ENCODE measurements at places on chromosomes 2 and 18.

DNA sequence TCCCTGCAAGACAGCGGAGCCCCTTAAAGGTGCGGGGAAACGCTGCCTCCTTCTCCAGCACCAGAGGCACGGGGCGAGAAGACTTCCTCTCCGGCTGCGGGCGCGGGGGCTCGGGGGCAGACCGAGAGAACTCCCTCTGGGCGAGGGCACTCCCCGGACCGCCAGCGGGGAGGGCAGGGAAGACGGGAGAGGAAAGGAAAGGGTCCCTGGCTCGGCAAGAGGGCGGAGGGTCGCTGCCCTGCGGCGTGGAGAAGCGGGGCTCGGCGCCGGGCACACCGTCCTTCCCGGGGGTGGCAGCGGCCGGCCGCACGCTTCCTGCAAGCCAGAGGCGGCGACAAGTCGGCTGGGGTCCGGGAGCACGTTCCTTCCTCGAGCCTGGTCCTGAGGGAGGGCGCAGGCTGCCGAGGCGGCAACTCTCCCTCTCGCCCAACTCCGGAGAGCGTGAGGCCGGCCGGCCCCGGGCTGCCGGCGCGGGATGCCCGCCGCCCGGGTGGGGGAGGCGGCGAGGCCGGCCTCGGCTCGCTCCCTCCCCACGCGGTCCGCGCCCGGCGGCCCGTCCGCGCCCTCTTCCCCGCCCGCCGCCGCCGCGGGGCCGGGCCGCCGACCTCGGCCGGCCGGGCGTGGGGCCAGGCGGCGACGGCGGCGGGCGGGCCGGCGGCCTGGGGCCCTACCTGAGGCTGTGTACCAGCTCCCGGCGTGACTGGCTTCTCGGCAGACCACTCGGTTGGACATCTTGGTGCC is 1.1 kb downstream of the MEMO1 start:
- no peak for DNase-seq

DNA sequence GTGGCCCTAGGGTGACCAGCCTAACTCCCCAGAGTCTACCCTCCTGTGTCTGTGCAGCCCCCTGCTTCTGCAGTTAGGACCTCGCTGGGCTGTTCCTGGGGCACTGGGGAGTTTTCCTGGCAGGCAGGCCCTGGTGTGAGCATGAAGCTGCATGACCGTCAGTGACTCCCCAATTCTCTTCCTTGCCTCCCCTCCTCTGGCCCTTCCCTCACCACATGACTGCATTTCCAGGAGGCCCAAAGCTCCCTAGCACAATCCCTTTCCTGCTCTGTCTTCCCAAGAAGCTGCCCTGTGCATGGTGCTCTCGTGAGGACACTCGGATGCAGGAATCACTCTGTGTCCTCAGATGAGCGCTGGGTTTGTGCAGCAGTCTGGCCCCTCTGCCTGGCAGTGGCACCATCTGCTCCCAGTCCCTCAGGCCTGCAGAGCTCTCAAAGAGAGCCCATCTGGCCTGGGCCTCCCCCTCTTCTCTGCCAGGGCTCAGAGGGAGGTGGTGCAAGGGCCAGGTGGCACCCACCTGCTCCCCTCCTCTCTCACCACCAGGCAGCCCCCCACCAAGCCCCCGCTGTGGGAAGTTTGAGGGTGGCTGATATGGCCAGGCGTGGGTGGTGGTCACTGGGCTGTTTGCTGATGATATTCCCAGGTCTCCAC is 125.6 kb upstream of the HS6ST1 start:
- no peak for DNase-seq

DNA sequence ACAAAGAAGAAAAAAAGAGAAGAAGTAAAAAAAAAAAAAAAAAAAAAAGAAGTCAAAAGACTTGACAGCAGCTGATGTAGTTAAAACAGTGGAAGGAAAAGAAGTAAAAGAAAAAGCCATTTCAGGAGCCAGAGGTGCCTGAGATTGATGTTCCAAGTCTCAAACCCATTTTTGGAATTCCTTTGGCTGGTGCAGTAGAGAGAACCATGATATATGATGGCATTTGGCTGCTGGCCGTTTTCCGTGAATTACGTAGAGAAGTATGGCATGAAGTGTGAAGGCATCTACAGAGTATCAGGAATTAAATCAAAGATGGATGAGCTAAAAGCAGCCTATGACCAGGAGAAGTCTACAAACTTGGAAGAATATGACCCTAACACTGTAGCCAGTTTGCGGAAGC is 7.6 kb upstream of the CHST10 start:
- no peak for DNase-seq

- peak; percentile 4 for DNase-seq
Observed at GRCh38 chr2:160125828-160126227, 63.4 kb upstream of the PLA2R1 start.

DNA sequence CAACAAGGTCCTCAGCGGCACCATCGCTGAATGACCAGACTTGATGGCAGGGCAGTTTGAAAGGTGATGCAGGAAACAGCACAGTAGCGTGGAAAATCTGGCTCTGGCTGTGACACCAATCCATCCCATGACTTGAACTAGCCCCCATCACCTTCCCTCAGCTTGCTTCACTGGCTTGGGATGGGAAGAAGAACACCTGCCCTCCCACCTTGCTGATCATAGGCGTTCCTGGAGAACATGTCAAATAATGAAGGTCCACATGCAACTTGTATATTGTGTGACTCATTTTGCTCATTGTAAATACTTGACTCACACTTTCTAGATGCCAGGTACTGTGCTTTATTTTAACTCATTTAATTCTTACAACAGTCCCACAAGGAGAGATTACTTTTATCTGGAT is 292.4 kb upstream of the SPRED2 start:
- no peak for DNase-seq
